Temporal lobe (tissue), 4 donors: ENCODE measurements at places on chromosomes 11 and 22. TPM values are rescaled to one million over a fixed set of nuclear protein-coding genes. Genes with fewer than 3 reads are reported as not detected.

KRTAP5-8 gene
- total RNA-seq: not detected

STK33 gene
- total RNA-seq: 4.2 TPM

SCGB1D2 gene
- not detected for total RNA-seq

INS gene
- not detected for total RNA-seq

DGCR6 gene
- total RNA-seq: 6.4 TPM

CACNA1I gene
- total RNA-seq: 10.1 TPM

HOATZ gene
- 0.98 TPM for total RNA-seq

YDJC gene
- 3.9 TPM for total RNA-seq

SEC14L6 gene
- total RNA-seq: 0.49 TPM

DDIAS gene
- total RNA-seq: 2.5 TPM
